ENCODE measurements at places on chromosomes 6 and 20.

DNA sequence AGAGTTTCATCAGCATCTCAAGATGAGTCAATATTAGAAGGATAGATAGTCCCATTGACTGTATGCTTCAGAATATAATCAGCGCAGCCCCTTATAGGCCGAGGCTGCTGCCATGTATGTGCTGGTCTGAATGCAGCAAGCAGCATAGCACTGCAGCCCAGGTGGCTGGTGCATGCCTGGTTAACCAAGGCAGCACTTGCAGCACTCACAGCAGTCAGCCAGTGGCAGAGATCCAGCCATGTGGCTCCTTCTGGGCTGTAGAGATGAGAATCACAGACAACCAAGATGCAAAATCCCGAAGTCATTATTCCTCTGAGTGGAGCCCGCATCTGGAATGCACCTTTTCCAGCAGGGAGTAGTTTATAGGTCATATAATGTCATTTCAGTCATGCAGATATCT, 251.9 kb downstream of the UST start:
- DNase-seq, result no peak

- DNase-seq, result no peak
Observed at GRCh38 chr20:19295076-19295475, 82.6 kb downstream of the SLC24A3 start.

- DNase-seq, result no peak
Observed at GRCh38 chr6:79718509-79719247, 87.5 kb downstream of the SH3BGRL2 start.

DNA sequence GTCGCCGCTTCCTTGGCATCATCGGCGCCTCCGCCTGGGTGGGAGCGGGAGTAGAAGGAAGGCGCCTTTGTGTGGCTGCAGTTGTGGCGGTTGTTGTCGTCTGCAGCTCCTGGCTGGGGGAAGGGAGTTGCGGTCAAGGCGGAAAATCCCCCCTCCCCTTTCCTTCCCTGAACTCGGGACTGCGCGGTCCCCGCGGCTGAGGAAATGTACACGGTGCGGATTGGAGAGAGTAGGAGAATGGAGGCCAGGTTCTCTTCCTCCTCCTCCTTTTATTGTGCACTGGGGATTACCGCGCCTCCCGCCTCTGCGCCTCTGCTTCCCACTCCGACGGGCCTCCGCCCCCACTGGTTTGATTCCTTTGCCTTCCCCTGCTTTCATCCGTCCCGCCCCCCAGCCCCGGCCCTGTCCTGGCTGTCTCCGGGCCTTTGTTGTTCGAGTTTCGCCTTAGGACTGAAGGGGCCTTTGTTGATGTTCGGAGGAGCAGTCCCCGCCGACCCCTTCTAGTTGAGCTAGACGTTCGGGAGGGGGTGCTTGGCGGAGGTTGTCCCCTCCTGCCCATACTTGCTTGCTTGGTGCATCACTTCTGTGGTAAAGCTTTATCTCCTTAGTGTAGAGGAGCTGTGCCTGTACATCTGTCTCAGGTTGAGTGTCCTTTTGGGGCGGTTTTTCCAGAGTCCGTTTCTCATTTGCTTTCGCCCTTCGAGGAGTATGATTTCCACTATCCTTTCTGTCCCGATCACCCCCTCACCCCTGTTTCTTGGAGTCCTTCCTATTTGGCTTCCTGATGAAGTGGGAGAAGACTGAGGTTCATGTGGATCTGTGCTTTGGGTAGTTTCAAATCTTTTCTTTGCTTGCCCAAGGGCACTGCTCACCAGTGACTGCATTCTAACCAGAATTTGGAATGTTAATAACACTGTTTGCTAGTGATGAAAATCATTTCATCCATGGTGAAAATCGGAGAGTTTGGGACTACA, 764 bp downstream of the ZNF292 start:
- peak; percentile 43 for DNase-seq

Measured in T follicular helper cell (primary cell).